ENCODE measurements at places on chromosomes 7 and 10.

DNA sequence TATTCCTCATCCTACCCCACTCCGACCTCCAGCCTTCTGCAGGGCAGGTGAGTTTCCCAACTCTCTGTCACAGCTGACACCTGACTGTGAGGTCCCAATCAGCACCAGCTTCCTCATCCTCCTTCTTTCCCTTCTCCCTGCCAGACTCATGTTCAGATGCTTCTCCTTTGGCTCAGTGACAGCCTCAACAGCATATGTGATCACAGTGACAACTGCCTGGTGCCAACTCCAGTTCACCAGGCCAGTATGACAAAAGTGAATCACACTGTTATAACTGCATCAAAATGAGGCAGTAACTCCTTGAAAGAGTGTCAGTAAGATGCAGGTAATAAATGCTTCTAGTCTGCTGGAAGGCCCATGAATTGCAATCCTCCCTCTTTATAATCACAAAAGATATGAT, 46.8 kb upstream of the NFE2L3 start:
- DNase-seq: no peak

GRCh38 chr7:149764481-149765398, 8.6 kb downstream of the ZNF467 start:
- DNase-seq: no peak

- DNase-seq: no peak
Observed at GRCh38 chr7:115249080-115249479, 327.2 kb downstream of the MDFIC start.

DNA sequence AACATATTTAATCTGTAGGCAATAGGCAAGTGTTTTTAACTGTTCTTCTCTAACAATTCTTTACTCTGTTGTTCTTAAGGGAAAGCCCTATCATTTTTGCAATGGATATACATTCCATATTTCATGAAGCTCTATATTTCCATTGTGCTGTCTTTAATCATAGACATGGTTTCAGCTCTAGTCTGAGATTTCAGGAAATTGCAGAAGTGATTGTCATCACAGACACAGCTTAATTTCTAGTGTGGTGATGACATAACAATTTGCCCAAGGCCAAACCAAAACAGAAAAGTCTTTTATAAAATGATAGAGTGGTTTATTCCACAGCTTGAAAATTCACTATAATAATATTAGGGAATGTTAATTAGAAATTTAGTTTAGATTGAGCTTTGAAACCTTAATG, 494.1 kb upstream of the SEMA3A start:
- peak; percentile 15 for DNase-seq

DNA sequence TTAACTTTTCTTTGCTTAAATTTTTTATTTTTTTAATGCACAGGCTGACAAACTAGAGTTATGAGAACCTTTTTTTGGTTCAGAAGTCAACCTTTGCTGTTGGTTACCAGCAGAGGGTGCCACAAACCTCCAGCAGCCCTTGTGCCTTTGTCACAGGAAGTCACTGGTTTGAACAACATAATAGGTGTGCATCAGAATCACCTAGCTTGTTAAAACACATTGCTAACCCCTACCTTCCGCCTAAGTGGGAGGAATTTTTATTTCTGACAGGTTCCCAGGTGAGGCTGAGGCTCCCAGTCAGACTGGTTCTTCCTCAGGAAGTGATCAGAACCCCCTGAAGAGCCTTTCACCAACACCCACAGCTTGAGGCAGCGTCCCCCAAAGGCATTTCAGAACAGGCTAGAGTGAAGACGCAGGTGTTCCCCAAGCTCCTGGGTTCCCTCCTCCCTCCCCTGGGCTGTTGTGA, 22.6 kb upstream of the VDAC2 start:
- DNase-seq: peak; percentile 55

DNA sequence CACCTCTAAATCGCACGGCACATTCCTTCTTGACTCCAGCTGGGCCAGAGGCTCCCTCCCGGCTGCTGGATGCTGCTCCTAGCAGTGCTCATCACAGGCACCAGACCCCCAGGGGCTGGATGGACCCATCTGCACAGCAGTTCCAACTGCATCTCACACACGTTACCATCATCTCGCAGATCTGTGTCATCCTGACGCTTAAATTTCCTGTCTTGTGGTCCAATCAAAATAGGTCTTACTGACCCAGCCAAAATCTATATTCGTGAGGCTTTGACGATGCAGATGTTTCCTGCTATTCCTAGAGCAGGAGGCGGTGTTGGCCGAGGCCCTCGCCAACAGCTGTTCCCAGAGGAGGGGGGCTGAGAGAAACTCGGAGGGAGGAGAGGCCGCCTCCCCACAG, 108.0 kb downstream of the MKI67 start:
- DNase-seq: no peak

- no peak for DNase-seq
Observed at GRCh38 chr7:34298492-34299013, 359.5 kb upstream of the NPSR1 start.

GRCh38 chr10:49499305-49499851, 39.5 kb downstream of the ERCC6 start:
- no peak for DNase-seq

GRCh38 chr10:68303849-68304412, 27.9 kb upstream of the HNRNPH3 start:
- DNase-seq: no peak

- DNase-seq: no peak
Observed at GRCh38 chr7:81624650-81625631, 144.9 kb downstream of the HGF start.
